Activated naive CD4-positive, alpha-beta T cell treated with anti-CD3 and anti-CD28 coated beads for 36 hours (primary cell): ENCODE measurements at places on chromosomes 6 and 20. TPM values are rescaled to one million over a fixed set of nuclear protein-coding genes. Genes with fewer than 3 reads are reported as not detected.

DNA sequence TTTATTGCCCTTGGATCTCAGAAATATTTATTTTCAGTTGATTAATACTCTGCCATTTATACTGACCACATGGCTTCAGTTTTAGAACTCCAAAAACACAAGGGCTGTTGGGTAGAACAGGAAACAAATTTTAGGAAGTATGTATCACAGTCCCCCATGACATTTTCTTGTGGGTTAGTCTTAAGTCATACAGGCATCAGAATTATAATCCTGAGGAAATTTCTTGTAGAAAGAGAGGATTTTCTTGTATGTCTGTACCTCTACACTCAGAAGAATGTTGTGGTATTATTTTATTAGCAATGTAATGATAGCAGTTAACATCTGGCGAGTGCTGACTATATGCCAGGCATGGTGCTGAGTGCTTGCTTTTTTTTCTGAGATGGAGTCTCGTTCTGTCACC is 302.9 kb downstream of the CLIC5 start:
- DNase-seq: no peak
- H3K4me3 ChIP-seq: no peak overlapping the region
- no peaks in the 10 kb centered on the region for H3K27me3 ChIP-seq
- H3K4me1 ChIP-seq: peaks cover 44% of the 10 kb centered on the region
- no peaks in the 10 kb centered on the region for H3K36me3 ChIP-seq
- H3K27ac ChIP-seq: no peak overlapping the region

The MYCT1 gene
- total RNA-seq: not detected

The HLA-DOB gene
- 1.1 TPM for total RNA-seq

GRCh38 chr20:62161347-62161746 is 17.8 kb downstream of the SS18L1 start:
- no peak overlapping the region for H3K27ac ChIP-seq
- peaks cover 8% of the 10 kb centered on the region for H3K36me3 ChIP-seq
- no peak for DNase-seq
- H3K4me1 ChIP-seq: peaks cover 5% of the 10 kb centered on the region
- no peak overlapping the region for H3K4me3 ChIP-seq

DNA sequence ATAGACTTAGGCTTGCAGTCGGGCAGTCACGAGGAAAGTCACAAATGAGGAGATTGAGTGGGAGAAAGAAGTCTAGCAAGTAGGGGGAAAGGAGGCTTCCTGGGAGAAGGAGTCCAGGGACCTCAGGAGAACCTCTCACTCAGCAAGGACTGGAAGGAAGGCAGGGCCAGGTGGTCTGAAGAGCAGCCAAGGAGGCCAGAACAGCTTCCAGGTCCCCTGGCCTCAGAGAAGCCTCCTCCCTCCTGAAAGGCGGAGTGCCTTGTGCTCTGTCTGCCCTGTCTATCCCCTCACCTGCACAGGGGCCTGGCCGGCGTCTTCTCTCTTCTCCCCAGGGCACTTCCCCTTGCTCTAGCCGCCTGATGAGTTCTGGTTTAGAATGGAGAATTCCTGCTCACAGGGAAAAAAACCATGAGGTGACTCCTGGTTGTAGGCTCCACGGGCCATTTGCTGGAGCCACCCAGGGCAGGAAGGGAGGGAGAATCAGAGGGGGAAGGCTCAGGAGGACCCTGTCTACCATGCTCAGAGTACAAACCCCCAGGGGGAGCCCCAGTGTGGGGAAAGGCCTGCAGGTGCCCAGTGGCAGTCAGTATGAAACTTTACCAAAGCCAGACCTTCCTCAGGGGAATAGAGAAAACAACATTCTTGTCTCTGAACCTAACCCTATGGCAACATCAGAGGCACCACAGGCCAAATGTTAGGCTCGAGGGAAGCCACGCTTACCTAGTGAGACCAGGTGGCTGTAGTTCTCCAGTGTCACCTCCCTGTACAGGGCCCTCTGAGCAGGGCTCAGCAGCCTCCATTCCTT is 11.2 kb downstream of the ZNF337 start:
- no peak overlapping the region for H3K4me3 ChIP-seq
- H3K4me1 ChIP-seq: peaks cover 8% of the 10 kb centered on the region
- DNase-seq: no peak

DNA sequence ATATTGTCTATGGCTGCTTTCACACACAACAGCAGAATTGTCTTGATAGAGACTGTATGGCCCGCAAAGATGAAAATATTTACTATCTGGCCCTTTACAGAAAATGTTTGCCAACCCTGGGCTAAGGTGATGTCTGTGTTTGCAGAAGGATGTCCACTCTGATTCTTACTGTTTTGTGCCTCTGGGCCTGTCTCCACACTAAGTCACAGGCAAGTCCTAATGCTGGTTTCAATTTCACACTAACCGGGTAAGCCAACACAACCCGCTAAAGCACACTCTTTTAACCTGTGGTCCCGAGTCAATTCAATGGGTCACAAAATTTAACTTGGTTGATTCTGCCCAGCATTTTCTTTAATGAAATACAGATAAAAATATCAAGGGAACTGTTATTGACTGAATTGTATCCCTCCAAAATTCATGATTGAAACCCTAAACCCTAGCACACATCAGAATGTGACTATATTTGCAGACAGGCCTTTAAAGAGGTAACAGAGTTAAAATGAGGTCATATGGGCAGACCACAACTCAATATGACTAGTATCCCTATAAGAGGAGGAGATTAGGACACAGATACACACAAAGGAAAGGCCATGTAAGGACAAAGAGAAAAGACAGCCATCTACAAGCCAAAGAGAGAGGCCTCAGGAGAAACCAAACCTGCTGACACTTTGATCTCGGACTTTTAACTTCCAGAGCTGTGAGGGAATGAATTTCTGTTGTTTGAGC is 78.4 kb downstream of the FYN start:
- H3K27me3 ChIP-seq: no peaks in the 10 kb centered on the region
- peaks cover 87% of the 10 kb centered on the region for H3K4me1 ChIP-seq
